ENCODE measurements at places on chromosomes 7 and 10. TPM values are rescaled to one million over a fixed set of nuclear protein-coding genes. Genes with fewer than 3 reads are reported as not detected.

DNA sequence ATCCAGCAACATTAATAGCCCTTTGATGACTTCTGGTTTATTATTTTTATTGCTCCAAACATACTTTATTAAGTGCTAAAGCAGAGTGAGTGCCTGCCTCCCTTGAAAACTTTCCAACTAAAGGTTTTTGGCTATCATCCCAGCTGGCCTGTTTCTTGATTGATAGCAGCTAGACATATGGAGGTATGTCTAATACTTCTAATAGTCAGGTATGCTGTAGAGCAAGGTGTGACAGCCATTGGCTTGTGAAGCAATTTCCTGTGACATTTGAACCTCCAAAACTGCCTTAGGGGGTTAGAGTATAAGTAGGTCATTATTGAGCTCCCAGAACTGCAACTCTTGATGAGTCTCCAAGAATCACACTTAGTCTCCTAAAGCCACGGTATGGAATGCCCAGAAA is 55.8 kb downstream of the LOXL4 start:
- DNase-seq: no peak

- DNase-seq: no peak
Measured at GRCh38 chr10:68106656-68107055, 2.6 kb upstream of the MYPN start.

GRCh38 chr7:85097844-85098243 is 89.0 kb downstream of the SEMA3D start:
- DNase-seq: no peak

DNA sequence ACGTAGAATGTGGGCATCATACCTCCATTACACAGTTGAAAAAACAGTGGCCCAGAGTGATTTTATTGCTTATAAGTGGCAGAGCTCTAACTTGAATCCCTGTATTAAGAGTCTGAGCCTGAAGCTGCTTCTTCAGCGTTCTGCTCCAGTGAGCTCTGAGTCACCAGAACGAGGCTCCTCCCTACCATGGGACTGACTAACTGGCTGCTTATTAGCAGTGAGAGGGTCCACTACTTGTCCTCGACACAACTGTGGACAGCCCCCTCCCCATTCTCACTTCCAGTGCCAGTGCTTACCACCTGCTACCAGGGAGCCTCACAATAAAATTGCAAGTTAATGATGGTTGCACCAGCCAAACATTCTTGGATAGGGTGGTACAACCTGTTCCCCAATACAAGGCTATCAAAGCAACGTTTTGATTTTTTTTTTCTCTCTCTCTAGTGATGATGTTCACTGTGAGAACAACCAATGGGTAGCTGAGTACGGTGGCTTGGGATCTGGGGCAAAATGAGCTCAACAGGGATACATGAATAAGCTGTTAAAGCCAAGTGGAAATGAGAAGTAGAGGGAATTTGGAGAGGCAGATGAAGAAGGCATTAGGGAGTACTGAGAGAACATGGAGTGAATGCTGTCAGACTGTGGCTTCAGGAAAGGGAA is 2.7 kb upstream of the NRG3 start:
- no peak for DNase-seq

GRCh38 chr10:7410862-7411670 is at the start of gene SFMBT2:
TSS of gene SFMBT2 (minus strand) at chr10:7411034. CDS start at chr10:7381898, 29,136 bp downstream.
- DNase-seq: peak; percentile 48

DNA sequence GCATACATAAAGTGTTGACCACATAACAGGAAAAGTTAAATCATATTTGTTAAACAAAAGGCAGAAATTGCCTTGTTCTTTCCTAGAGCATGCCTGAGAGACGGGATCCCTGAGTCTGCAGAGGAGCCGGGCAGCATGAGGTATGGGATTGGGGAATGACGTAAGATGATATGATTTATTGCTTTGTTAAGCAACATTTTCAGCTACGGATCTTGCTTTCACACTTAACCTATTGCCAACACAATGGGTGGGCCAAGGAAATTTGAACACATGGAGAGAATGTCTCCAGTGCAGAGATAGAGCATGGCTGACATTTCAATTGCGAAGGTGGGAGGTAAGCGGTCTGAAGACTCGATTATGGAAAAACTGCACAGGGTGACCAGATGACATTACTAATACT is 76.7 kb downstream of the EMX2 start:
- no peak for DNase-seq

DNA sequence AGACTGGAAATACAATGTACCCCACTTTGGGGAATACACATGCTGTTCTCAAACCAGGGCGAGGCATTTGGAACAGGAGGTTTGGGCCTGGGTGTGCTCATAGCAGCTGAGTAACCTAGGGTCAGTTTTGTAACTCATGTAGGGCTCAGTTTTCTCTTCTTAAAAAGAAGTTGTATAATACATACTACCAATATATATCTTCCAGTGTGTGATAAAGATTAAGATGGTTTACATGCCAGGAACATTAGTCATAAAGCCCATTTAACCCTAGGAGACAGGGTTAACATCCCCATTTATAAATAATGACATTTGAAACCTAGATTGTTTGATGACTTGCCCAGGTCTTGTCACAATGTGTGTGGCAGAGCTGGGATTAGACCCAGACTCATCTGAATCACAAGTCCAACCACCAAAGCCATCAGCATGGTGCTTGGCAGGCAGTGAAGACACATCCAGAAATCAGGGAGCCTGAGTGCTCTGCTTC is 6.0 kb downstream of the AKR1B10 start:
- DNase-seq: no peak

DNA sequence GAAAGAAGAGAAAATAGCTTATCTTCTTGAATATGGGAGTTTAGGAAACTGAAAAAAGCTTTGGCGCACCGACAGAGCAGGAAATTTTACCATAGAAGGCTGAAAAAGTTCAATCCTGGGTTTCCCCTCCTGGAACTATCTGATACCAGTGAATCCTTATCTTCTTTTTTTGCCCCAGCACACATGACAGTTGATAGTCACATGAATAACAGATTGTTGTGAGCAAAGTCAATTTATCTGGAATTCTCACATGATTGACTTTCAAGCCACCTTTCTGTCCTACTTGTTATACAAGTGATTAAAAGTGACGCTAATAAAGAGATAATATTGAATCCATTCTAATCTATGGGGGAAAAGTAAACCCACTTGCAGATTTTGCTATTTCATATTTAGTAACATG is 365.8 kb upstream of the NPVF start:
- DNase-seq: no peak

DNA sequence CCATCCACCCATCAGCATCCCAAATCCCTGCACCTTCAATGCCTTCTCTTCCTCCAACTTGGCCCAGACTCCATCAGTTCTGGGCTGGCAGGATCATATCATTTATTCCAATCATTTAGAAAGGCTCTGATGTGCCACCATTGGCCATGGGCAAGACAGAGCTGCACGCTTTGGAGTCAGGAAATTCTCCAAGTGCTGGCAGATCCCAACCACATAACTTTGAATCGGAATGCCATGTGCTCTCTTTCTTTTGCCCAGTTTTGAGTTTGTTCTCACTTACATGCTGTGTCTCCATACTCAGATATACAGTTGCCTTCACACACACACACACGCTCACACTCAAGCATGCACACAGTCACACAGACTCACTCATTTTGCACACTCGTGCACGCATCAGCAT is 85.7 kb upstream of the GHITM start:
- no peak for DNase-seq

- no peak for DNase-seq
Measured at GRCh38 chr10:18681971-18682411, 22.8 kb downstream of the ARL5B start.

DNA sequence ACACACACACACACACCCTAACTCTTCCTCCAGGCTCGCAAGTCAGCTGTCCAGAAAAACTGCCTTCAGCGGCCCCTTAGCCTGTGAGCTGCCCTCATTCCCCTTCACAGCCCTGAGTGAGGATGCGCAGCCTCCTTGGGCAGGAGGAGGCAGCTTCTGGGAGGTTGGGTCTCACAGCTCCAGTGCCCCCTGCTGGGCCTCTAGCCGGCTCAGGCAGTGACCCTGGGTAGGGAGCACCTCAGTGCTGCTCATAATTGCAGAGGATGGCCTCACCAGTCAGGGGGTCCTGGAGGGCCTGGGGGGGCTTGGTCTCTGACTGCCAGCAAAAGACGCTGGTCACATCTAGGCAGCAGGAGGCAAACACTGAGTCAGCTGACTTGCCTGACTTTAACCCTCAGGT is 43.7 kb downstream of the ZNF273 start:
- no peak for DNase-seq

- no peak for DNase-seq
Measured at GRCh38 chr10:84254552-84255478, 10.0 kb downstream of the RGR start.

DNA sequence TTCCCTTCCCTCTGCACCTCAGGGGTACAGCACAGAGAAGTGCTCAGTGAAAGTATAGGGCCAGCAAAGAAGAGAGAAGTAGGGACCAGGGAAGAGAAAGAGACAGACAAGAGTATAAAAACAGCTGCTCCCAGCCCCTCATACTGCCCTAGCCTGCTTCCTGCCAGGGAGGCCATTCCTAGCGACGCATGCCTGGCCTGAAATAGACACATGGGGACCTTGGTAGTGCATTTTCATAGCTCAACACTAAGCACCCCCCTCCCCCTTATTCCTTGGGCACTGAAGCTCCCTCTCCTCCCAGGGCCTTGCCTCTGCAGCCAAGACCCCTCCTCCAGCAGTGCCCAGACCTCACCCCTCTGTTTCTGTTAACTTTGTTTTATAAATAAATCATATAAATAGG is 64.7 kb downstream of the ZMIZ1 start:
- no peak for DNase-seq

DNA sequence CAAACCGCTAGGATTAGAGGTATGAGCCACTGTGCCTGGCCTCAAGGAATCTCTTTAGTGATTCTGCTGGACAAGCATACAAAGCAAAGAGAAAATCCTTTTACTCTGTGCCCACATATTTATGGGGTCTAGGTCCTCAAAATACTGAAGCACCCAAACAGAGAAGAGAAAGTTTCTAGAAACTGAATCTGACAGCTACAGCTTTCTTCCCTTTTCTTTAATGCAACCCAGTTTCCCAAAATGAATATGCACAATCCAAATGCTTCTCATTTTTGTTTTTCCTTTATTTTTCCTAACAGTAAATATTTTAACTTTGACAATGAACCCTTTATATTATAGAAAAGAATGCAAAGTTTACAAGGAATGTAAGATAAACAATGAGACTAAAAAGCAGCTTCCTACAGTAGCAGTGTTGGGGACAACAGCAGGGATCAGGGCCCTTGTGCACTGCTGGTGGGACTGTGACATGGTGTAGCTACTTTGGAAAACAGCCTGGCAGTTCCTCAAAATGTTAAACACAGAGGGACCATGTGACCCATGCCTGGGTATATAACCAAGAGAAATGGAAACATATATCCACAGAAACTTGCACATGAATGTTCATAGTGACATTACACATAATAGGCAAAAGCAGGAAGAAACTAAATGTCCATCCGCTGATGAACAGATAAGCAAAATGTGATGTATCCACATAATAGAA is 325.2 kb downstream of the PRPF18 start:
- DNase-seq: no peak

GRCh38 chr10:132715776-132716680 is 69.9 kb downstream of the NKX6-2 start:
- DNase-seq: no peak

DNA sequence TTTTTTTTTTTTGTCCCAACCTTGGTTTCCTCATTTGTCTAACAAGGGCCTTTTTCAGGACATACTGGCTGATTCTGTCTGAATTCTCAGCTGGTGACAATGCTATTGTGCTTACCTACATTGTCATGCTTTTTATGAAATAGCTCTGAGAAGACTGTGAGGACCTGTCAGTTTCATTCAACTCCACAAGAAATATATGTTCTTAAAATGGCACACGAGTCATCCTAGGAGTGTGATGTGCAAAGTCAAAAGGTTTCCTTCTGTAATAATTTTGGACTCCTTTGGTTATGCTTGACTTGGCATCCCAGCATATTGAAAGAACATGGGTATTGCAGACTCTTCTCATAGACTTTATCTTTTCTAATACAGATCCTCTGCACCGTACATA is 316.0 kb downstream of the GFRA1 start:
- DNase-seq: no peak

- no peak for DNase-seq
Measured at GRCh38 chr7:5230265-5231067, 40.4 kb downstream of the WIPI2 start.

DNA sequence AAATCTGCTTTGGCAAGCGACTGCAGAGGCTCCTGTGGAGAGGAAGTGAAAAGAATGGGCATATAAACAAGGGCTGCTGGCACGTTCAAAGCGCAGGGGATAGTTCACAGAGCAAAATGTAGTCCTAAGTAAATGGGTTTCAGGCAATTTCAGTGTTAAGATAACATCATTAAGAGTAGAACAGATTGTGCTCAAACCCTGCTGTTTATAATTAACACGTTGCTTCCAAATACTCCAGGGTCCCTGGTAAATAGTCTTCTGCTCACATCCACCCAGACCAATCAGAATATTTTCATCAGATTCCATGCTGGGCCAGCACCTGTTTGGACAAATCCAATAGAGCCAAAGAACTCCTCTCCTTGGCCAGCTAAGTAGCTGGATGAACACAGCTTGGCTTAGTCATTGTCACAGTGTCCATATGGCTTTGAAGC is 81.4 kb downstream of the ORC5 start:
- DNase-seq: no peak

DNA sequence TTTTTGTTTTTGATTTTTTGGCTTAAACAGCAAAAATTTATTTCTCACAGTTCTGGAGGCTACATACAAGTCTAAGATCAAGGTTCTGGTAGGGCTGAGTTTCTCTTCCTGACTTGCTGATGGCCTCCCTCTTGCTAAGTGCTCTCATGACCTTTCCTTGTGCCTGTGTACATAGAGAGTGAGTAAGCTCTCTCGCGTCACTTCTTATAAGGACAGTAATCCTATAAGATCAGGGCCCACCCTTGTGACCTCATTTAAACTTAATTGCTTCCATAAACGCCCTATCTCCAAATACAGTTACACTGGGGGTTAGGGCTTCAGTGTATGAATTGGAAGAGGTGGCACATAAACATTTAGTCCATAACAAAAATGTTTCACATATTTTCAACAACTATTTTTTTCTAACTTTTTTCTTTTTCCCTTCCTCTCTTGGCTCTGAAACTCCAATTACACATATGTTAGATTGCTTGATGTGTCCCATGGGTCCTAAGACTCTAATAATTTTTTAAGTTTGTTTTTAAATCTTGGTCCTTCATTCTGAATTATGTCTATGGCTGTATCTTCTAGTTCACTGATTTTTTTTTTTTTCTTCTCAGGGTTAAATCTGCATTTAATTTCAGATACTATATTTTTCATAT is 149.8 kb downstream of the HBP1 start:
- no peak for DNase-seq

- no peak for DNase-seq
Measured at GRCh38 chr10:96053985-96054384, 10.6 kb downstream of the CCNJ start.

GRCh38 chr10:61721431-61721830 is 58.7 kb downstream of the CABCOCO1 start:
- DNase-seq: no peak

GRCh38 chr7:101550641-101551541 is 78.2 kb downstream of the MYL10 start:
- no peak for DNase-seq

- no peak for DNase-seq
Measured at GRCh38 chr10:101014966-101015581, 15.5 kb downstream of the LZTS2 start.

Gene GPR146
- 9.9 TPM for total RNA-seq

Gene MBL2
- not detected for total RNA-seq

Gene OPN4
- not detected for total RNA-seq

Gene GBX1
- not detected for total RNA-seq

Gene CALHM1
- not detected for total RNA-seq

Gene FKBP9
- total RNA-seq: not detected

Gene GLCCI1
- 22.3 TPM for total RNA-seq

Gene SRI
- total RNA-seq: 44.3 TPM

Gene LIPK
- total RNA-seq: not detected

Gene NEBL
- total RNA-seq: 0.22 TPM

Gene WNT2
- not detected for total RNA-seq

Gene EVX1
- total RNA-seq: 0.25 TPM

Measured in CD4-positive, alpha-beta T cell (primary cell).